ENCODE measurements at places on chromosomes 4 and X.

DNA sequence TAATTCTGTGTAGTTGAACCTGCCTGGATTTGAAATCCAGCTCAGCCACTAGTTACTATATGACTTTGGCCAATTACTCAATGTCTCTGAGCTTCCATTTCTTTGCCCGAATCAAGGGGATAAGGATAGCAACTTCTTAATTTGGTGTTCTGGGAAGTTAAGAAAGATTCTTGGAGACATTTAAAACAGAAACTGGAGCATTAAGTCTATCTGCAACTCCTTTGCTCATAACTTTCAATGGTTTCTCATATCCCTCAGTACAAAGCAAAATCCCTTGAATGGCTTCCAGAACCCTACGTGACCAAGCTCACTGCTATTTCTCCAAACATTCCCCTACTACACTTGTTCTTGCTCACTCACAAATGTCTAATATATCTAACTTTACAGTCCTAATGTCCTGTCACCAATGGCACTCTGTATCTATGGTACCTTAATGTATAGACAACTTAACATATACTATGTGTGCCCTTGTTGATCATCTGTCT is 849.1 kb upstream of the SLIT2 start:
- no peak for DNase-seq

DNA sequence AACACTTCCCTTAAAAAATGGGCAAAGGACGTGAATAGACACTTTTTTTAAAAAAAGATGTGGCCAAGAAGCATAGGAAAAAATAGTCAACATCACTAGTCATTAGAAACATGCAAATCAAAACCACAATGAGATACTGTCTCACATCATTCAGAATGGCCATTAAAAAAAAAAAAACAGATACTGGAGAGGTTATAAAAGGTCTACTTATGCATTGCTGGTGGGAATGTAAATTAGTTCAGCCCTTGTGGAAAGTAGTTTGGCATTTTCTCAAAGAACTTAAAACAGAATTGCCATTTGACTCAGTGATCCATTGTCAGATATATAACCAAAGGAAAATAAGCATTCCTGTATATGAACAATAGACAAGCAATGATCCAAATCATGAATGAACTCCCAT is 352.8 kb upstream of the EPHA5 start:
- no peak for DNase-seq

GRCh38 chrX:153727123-153727931 is 2.7 kb downstream of the ABCD1 start:
- DNase-seq, result no peak

GRCh38 chr4:118557298-118557851 is 127.8 kb upstream of the METTL14 start:
- DNase-seq, result no peak

DNA sequence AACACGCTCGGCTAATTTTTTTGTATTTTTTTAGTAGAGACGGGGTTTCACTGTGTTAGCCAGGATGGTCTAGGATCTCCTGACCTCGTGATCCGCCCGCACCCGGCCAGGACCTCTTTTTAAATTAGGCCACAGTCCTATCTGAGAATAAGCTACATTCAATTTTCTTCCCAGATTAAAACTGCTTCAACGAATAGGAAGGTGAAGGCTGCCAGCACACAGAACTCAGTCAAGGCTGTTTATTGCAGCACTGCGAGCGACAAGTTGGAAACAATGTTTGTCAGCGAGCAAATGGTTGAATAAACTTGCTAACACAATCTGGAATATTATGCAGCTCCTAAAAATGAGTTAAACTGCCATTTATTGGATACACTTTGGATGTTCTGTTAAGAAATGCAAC is 1.9 kb downstream of the GRPEL1 start:
- no peak for DNase-seq

- no peak for DNase-seq
Observed at GRCh38 chrX:98207947-98208346, 1324.2 kb downstream of the RPA4 start.

DNA sequence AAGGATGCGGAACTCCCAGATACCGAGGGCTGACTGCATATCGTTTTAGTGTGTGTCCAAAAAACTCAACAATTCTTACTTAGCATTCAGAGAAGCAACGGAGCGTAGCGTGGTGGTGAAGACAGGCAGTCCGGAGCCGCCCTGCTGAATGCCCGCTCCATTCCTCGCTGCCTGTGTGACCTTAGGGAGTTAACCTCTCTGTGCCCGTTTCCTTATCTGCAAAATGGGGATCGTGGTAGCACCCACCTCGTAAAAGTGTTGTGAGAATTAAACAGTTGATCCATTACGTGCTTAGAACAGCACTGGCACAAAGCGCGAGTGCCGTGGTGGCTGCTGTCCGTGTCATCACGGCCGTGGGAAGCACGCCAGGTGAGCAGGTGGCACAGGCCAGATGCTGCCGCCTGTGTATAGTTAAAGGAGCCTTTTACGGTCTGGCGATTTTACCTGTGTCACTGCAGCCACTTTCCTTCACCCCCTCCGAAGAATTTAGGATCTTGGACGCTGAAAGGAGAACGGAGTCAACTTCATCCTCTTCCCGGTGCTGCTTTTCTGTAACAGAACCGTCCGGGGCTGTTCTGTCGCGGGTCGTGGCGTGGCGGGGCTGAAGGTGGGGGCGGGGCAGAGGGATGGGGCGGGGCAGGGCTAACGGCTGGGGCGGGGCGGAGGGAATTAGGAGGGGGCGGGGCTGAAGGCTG is 885 bp downstream of the CCDC110 start:
- peak; percentile 4 for DNase-seq

DNA sequence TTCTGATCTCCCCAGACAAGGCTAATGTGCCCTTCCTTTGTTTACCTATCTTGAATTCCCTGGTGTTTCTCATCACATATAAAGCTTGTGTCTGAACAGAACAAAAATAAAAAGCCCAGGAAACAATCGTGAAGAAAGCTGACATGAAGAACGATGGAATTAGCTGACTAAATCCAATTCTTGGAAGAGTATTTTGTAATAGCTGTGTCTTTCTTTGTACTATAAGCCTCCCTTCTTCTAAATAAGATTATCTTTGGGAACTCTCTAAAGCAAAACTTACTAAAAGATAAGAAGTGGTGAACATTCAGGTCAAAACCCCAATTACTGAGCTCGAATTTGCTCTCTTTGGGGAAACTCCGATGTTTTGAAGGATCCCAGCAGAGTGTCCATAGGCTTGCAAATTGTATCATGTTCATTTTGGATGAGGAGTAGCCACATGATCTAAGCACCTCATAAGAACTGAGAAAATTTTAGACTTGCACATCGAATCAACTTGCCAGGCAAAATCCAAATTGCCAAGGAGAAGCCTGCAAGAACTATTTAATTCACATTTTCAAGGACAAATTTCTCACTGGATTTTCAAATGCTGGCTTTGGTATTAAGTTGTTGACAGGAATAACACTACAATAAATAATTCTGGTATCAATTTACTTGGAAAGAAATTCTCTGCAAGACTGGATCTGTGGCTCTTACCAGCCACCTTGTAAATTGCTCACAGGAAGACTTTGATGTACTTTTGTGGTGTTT is 106.2 kb downstream of the LNX1 start:
- DNase-seq, result no peak

DNA sequence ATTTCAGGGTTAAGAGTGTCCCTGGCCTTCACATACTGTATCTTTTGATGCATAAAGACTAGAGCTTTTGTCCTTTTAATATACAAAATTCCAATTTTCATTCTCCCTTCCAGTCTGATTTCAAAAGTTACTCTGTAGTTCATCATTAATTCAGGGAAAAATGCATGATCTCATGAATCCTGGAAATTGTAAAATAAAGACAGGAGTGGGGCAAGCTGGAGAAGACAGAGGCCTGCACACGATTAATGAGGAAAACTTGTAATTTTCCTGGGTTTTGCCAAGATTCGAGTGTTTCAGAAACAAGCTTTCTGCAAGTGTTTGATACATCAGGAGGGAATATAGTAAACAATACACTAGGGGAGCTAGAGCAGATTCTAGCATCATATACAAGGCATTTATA is 947.9 kb downstream of the FAT4 start:
- no peak for DNase-seq

All from HuH-7 (cell line).